ENCODE measurements at places on chromosomes 4 and X. TPM values are rescaled to one million over a fixed set of nuclear protein-coding genes. Genes with fewer than 3 reads are reported as not detected.

FHDC1 gene
- 0.25 TPM for total RNA-seq

MAGEA2B gene
- not detected for total RNA-seq

MAP7D2 gene
- under 0.01 TPM for total RNA-seq

DIPK2B gene
- 0.11 TPM for total RNA-seq

DOK7 gene
- not detected for total RNA-seq

AMTN gene
- total RNA-seq = not detected

ETDB gene
- total RNA-seq = not detected

CSN1S1 gene
- total RNA-seq = not detected

ADGRL3 gene
- total RNA-seq = 0.11 TPM

PABPC5 gene
- 2.5 TPM for total RNA-seq

AFP gene
- total RNA-seq = 1.7 TPM

RASL11B gene
- not detected for total RNA-seq

CFAP299 gene
- total RNA-seq = 1.7 TPM

CHRDL1 gene
- total RNA-seq = 1.2 TPM

TMPRSS11A gene
- not detected for total RNA-seq

ERCC6L gene
- total RNA-seq = 12.4 TPM

GYPE gene
- total RNA-seq = 0.25 TPM

Measured in uterine smooth muscle cell (primary cell).